ENCODE measurements at places on chromosomes 11 and 22. TPM values are rescaled to one million over a fixed set of nuclear protein-coding genes. Genes with fewer than 3 reads are reported as not detected.

- no peak overlapping the region for H3K27ac ChIP-seq
- no peak overlapping the region for H3K4me3 ChIP-seq
- H3K4me1 ChIP-seq = peaks cover 37% of the 10 kb centered on the region
- H3K36me3 ChIP-seq = peaks cover 12% of the 10 kb centered on the region
- peaks cover under 1% of the 10 kb centered on the region for H3K27me3 ChIP-seq
These were observed 33.6 kb upstream of the MMP7 start for GRCh38 chr11:102564110-102564509.

DNA sequence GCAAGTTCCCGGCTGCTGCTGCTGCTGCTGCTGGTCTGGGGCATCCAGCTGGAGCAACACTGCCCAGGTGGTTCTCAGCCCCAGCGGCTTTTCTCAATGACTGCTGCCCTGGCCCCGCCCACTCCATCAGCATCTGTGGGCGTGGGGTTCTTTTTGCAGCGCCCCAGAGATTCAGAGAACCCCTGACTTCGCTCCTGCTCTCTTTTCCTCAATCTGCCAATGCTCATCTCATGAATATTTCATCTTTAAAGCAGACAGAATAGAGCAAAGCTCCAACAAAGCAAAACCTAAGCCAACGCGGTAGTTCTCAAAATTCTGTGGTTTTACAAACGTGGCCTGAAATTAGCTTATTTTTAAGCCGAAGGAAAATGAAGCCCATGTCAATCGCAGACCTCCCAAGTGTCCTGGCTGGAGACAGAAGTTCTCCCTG lies 363.6 kb downstream of the CTTN start:
- no peak overlapping the region for H3K4me3 ChIP-seq
- H3K27me3 ChIP-seq = no peaks in the 10 kb centered on the region

- no peak for DNase-seq
- H3K4me1 ChIP-seq = peaks cover 3% of the 10 kb centered on the region
- no peak overlapping the region for H3K4me3 ChIP-seq
These were observed 45.6 kb upstream of the EHF start for GRCh38 chr11:34575261-34575660.

GRCh38 chr11:117498791-117499190 lies 171.1 kb downstream of the CEP164 start:
- DNase-seq = no peak
- H3K36me3 ChIP-seq = no peaks in the 10 kb centered on the region
- no peaks in the 10 kb centered on the region for H3K27me3 ChIP-seq
- H3K4me1 ChIP-seq = no peaks in the 10 kb centered on the region
- no peak overlapping the region for H3K27ac ChIP-seq

GRCh38 chr11:22725079-22725478 lies 58.7 kb downstream of the GAS2 start:
- no peak overlapping the region for H3K27ac ChIP-seq
- no peaks in the 10 kb centered on the region for H3K36me3 ChIP-seq
- no peaks in the 10 kb centered on the region for H3K4me1 ChIP-seq
- peaks cover 1% of the 10 kb centered on the region for H3K27me3 ChIP-seq
- DNase-seq = no peak

DNA sequence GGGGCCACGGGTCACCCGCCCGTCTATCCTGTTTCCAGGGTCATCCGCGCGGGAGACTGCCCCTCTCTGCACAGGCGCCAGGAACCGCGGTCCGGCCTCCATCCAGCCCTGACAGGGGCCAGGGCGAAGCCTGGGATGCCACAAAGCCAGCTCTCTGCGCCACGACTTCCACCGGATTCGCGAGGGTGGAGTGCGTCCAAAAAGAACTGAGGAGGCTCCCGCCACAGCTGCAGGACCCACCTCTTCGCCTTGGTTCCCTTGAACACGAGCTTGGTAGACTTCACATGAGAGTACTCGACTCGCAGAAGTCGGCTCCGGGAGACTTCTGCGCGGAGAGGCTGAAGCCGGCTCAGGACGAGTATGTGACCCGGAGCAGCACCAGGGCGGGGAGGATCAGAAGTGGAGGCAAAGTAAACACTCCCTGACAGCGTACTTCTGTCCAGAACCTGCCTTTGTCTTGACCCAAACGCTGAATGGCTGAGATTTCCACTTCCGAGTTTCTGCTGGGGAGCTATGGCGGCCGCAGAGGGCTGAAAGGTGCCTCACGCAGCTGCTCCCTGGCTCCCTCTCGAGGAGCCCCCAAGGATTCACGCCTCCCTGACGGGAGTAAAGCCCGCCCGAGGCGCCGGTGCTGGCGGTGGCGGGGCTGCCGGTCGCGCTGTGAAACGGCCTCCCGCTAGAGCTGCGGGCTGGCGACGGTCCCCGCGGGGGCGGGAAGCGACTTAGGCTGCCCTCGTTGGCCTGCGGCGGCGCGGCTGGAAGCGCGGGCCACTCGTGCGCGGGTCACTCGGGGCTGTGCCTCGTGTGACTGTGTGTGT lies 4566.7 kb upstream of the OR11H1 start:
- H3K4me1 ChIP-seq = no peaks in the 10 kb centered on the region
- H3K27me3 ChIP-seq = no peaks in the 10 kb centered on the region
- no peak overlapping the region for H3K4me3 ChIP-seq
- H3K36me3 ChIP-seq = peaks cover 3% of the 10 kb centered on the region
- DNase-seq = no peak

GRCh38 chr11:122179961-122180834 lies 64.2 kb upstream of the BLID start:
- H3K27ac ChIP-seq = no peak overlapping the region
- DNase-seq = no peak
- no peaks in the 10 kb centered on the region for H3K36me3 ChIP-seq
- H3K4me3 ChIP-seq = no peak overlapping the region

DNA sequence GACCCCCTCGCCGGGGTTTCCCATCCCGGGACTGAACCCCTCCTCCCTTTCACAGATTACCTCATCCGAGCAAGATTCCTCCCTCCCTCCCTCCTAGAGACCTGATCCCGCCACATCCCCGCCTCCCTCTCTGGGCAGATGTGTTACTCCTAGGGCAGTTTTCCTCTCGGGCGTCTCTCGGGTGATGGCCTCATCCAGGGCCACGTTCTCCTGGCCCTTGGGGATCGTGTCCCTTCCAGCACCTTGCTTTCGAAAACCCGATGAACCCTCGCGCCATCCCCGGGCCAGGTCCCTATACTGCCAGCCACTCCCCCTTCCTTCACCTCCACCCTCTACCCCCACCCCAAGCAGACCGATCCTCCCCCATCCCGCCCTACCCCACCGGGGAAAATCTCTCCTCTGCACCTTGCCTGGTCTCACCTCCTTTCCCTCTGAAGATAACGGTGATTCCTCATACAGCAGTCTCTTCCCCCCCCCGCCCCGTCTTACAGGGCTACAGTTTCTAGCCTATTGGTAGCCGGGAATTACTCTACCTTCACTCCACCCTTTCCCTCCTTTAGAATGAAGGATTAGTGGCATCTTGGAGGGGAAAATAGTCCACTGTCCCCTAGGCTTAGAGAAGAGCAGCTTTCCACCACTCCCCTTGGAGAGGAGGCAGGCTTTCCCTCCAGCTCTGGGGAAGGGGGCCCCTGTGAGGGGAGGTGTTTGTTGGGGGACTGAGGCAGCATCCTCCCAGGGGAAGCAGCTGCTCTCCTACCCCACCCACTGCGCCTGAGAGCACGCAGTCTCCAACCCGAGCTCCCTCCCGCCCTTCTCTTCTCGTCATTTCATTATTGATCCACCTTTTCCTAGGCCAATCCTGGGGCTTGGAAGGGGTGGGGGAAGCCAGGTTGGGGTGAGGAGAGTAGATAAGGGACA lies 1.2 kb downstream of the KMT2A start:
- peak; percentile 80 for DNase-seq
- H3K27ac ChIP-seq = peak overlapping the region; percentile 80
- H3K4me1 ChIP-seq = peaks cover 50% of the 10 kb centered on the region
- H3K4me3 ChIP-seq = peak overlapping the region; percentile 86
- H3K36me3 ChIP-seq = peaks cover 19% of the 10 kb centered on the region
- no peaks in the 10 kb centered on the region for H3K27me3 ChIP-seq

DNA sequence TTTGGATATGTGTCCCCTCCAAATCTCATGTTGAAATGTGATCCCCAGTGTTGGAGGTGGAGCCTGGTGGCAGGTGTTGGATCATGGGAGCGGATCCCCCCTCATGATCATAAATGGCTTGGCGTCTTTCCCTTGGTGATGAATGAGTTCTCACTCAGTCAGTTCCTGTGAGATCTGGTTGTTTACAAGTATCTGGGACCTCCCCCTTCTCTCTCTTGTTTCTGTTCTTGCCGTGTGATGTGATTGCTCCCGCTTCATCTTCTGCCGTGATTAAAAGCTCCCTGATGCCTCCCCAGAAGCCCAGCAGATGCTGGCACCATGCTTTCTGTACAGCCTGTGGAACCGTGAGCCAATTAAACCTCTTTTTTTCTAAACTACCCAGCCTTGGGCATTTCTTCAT lies 102.2 kb downstream of the SEZ6L start:
- DNase-seq = no peak
- H3K27ac ChIP-seq = no peak overlapping the region
- peaks cover 11% of the 10 kb centered on the region for H3K27me3 ChIP-seq
- H3K4me1 ChIP-seq = no peaks in the 10 kb centered on the region

- H3K27me3 ChIP-seq = no peaks in the 10 kb centered on the region
- H3K4me1 ChIP-seq = no peaks in the 10 kb centered on the region
- H3K27ac ChIP-seq = no peak overlapping the region
- DNase-seq = no peak
- H3K36me3 ChIP-seq = no peaks in the 10 kb centered on the region
These were observed 161.3 kb downstream of the MYO18B start for GRCh38 chr22:25903294-25903693.

DNA sequence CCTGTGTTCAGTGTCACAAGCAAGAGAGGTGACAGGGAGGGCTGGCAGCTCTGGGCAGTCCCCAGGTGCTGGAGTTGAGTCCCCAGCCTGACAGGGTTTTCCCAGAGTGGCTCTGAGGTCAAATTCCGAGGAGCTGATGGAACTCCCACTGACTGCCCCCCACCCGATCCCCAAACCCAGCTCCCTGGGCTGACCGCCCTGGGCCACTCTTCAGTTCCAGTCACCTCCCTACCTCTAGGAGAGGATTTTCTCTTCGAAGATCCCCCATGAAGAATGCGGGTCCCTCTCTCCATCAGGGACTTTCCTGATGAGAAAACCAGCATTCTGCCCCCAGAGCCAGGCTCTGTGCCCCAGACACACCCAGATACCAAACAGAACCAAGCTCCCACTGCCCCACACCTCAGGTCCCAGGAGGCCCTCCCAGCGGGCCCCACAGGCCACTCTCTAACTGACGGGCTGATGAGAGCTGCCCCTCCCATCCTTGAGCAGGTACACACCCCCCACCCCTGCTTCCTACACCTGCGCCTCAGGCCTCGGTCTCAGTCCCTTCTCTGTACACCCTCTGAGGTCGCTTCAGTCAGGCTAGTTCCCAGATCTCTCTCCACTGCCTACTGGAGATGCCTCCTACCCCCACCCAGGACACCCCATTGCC lies 12.1 kb upstream of the RAC2 start:
- H3K27me3 ChIP-seq = peaks cover 7% of the 10 kb centered on the region
- H3K4me1 ChIP-seq = peaks cover 36% of the 10 kb centered on the region
- H3K4me3 ChIP-seq = no peak overlapping the region

DNA sequence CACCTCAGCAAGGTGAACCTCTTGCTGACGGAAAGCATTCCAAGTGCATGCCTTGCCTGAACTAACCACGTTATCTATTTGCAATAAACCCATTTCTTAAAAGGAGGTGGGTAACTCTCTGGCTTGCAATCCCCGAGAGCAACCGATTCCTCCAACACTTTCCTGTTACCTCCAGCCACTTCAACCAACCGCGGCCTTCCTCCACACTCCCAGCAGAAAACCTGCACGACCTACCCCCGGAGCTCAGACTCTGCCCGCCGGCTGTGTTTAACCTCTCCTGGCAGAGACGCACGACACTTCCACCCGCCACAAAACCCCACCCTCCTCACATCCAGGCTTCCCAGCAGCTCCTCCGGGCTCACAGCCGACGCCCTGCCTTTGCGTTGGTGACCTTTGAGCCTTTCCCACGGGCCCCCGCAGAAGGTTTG lies 708 bp downstream of the SCO2 start:
- H3K27me3 ChIP-seq = no peaks in the 10 kb centered on the region
- peaks cover 41% of the 10 kb centered on the region for H3K36me3 ChIP-seq
- H3K27ac ChIP-seq = peak overlapping the region; percentile 88
- H3K4me3 ChIP-seq = peak overlapping the region; percentile 90
- no peak for DNase-seq

DNA sequence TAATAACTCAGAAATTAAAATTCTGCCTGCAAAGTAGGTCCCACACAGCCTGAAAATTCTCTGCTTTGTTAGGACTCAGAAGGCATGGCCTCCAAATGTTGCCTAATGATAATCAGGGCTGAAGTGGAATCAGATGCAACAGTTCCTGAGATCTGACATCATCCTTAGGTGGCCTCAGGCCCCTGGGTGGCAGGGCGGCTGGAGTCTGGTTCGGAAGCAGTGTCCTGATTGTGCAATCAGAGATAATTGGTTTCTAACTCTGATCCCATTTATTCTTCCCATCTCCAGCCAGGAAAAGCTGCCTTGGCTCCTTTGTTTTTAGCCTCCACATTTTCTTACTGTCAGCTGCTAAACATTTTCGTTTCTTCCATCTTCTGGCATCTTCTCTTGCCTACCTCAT lies 399.3 kb downstream of the OPCML start:
- H3K4me1 ChIP-seq = no peaks in the 10 kb centered on the region
- H3K4me3 ChIP-seq = no peak overlapping the region
- H3K27me3 ChIP-seq = no peaks in the 10 kb centered on the region
- H3K36me3 ChIP-seq = no peaks in the 10 kb centered on the region
- DNase-seq = no peak

DNA sequence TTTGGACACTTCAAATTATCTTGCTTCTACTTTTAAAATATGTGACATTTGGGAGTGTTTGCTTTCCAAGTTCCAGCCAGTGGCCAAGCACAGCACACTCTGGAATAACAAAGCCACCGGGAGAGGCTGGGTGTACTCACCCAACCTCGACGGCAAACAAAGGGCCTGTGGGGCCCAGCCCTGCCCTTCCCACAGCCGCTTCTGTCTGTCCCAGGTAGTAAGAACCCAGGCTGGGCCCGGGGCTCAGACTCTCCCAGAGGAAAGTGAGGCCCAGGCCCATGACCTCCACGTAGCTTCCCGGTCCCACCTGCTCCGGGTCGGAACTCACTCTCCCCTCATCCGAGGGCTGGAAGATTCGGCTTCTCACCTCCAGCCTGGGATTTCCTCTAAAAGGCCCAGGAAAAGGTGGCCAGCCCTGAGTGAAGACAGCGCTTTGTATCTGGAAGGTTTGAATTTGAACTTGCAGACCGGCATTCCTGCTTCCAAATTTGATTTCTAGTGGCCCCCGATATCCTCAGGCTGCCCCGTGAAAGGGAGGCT lies 93.5 kb downstream of the CELSR1 start:
- H3K27ac ChIP-seq = no peak overlapping the region
- H3K36me3 ChIP-seq = no peaks in the 10 kb centered on the region
- no peak overlapping the region for H3K4me3 ChIP-seq
- DNase-seq = no peak
- H3K27me3 ChIP-seq = peaks cover 2% of the 10 kb centered on the region

The MIOX gene
- 0.21 TPM for total RNA-seq

- no peak overlapping the region for H3K4me3 ChIP-seq
- DNase-seq = no peak
- peaks cover 25% of the 10 kb centered on the region for H3K27me3 ChIP-seq
- H3K27ac ChIP-seq = no peak overlapping the region
These were observed 13.5 kb downstream of the OAF start for GRCh38 chr11:120224361-120224760.

The PPFIA1 gene
- total RNA-seq = 54.2 TPM

The OR8A1 gene
- total RNA-seq = not detected

The OR5B21 gene
- not detected for total RNA-seq

GRCh38 chr11:134359646-134360045 lies 27.9 kb downstream of the GLB1L2 start:
- peaks cover 8% of the 10 kb centered on the region for H3K27me3 ChIP-seq
- peak overlapping the region; percentile 47 for H3K4me3 ChIP-seq
- DNase-seq = no peak

The ASCL2 gene
- 0.62 TPM for total RNA-seq

The RTN4RL2 gene
- 0.23 TPM for total RNA-seq

The OR52H1 gene
- total RNA-seq = not detected

All from activated CD4-positive, alpha-beta T cell treated with anti-CD3 and anti-CD28 coated beads, Interleukin-2, amount 10 ng/mL, durations not matched to agents 24 days and 14 days (primary cell).